ENCODE measurements at places on chromosomes 5 and 9. TPM values are rescaled to one million over a fixed set of nuclear protein-coding genes. Genes with fewer than 3 reads are reported as not detected.

DNA sequence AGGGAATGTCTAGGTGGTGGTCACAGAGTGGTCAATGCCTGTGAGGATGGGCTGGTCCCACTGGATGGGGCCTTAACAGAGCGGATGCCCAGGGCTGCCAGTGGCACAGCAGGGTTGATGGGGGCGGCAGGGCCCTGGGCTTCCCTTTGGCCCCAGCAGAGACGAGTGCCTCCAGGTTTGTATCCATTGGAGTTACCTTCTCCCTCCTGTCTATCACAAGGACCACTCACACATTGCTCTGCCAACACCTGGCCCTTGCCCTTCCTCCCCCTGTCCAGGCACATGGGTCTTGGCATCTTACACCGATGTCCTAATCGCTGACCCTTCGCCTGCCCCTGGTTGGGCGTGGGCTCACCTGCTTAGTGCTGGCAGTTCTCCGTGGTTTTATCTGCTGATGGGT, 26.2 kb upstream of the IRX4 start:
- no peak for DNase-seq

DNA sequence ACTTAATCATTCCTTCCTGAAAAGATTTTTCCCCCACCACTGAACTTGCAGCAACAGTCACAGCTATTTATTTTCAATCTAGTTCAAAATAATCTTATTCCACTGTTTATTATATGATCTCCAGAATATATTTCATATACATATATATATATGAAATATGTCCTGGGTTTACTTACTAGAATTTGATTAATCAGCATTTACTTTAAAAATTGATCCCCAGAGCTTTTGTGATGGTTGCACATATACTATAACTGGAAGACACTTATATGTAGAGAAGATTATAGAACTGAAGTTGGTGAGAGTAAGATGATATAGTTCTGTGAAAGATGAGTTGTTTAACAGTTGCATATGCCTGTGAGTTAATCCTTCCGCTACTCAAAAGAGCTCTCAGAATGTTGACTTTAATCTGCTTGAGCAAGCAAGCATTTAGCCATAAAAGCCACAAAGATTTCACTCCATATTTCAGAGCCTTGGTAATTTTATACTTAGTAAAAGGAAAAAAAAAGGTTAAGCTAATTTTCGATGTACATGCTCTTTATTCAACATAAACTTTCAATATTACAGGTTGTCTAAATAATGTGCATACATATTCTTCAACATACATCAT, 399.3 kb upstream of the CDH9 start:
- DNase-seq, result no peak

DNA sequence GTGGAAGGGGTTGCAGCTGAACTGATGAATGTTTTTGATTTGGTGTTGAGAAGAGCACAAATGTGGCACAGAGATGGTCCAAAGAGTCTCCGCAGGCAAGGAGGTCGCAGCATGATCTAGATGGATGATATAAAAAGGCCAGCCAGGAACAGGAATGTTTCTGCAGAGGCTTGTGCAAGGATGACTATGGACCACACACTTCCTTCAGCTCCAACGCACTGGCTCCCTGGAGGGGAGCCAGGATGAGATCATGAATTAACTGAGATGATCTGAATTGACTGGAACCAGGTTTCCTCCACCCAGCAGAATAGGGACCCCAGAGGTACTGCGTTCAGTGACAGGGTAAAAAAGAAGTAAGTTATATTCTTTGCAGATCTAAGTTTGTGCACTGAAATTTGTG, 89.0 kb downstream of the ARSB start:
- DNase-seq, result peak; percentile 71

The TEX48 gene
- total RNA-seq, result not detected

DNA sequence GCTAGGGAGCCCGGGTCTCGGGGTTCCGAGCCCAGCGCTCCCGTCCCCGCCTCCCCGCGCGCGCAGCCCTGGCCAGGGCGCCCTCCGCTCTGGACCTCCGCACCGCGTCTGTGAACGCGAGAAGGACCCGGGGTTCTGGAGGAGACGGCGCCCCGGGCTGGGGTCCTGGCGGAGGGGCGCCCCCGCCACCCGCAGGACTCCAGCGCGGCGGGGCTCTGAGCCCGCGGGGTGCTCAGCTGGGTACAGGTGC, 431 bp downstream of the TMOD1 start:
- DNase-seq, result no peak

DNA sequence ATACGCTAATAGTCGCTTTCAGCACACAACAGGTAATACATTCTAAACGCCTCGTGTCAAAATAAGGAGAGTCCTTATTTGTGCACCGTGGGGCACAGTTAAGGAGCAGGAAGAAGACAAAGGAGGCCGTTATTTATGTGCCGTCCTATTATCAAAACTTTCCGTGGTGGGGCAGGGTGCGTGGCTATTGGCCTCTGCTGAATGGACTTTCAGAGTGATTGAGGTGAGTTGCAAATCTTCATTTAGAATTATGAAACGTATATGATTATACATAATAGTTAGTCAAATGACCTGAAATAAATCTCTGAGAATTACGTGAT, 833 bp downstream of the C5orf24 start:
- no peak for DNase-seq

- peak; percentile 2 for DNase-seq
These were observed 316.7 kb upstream of the TLE4 start for GRCh38 chr9:79254900-79255650.

GRCh38 chr5:10789021-10789420, 28.0 kb upstream of the DAP start:
- peak; percentile 95 for DNase-seq

DNA sequence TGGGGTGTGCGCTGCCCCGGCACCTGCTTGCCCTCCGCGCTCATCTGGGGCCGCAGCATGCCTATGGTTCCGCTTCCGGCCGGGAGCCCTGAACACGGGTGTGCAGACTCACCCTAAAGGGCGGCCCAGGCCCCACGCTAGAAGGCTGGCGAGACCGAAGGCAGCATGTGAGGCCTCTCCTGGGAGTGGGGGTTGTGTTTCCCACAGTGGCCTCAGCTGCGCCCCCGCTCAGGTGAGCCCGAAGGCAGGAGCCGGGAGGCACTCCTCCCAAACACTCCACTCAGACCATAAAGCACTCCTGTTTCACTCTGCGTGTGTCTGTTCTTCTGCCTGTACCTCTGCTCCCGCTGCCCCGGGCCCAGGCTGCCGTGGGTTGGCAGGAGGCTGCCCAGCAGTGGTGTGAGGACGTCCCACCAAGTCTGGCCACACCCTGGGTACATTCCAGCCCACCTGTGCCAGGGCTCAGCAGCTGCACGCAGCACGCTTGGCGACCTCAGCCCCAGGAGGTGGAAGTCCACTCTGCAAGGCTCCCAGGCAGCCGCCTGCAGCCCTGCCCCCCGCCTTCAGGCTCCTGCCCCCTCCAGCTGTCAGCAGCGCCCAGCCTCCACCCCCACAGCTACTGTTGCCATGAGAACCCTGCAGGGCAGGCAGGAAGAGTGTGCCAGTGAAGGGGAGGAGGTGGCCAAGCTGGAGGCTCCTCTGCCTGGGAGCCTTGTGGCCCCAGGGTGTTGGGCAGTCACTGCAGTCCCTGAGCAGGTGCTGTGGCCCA, 1.2 kb upstream of the AJM1 start:
- peak; percentile 25 for DNase-seq

The CTNND2 gene
- total RNA-seq, result 1.9 TPM

GRCh38 chr5:4630031-4630430, 510.1 kb upstream of the ADAMTS16 start:
- no peak for DNase-seq

GRCh38 chr5:39117401-39117800, 43.2 kb upstream of the RICTOR start:
- DNase-seq, result no peak

GRCh38 chr5:1368756-1369155, 23.9 kb upstream of the CLPTM1L start:
- DNase-seq, result no peak

The SLC36A3 gene
- not detected for total RNA-seq

DNA sequence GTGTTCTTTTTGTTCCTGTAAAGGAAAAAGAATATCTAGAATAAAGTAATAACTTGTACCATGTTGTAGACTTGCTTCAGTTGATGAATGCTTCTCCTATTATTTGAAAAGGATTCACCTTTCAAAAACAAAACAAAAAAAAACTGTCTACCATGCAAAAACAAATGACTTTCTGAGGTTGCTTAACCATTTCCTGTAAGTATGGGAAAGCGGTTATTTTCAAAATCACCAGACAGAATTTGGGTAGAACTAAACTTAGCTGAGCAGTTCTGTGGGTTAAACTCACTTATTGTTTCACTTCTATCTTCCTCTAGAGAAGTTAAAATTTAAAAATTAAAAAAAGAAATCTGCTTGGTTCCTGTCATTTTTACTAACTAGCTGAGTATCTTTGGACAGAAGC, 25.2 kb downstream of the LNPEP start:
- DNase-seq, result no peak

The ABL1 gene
- 55.5 TPM for total RNA-seq

DNA sequence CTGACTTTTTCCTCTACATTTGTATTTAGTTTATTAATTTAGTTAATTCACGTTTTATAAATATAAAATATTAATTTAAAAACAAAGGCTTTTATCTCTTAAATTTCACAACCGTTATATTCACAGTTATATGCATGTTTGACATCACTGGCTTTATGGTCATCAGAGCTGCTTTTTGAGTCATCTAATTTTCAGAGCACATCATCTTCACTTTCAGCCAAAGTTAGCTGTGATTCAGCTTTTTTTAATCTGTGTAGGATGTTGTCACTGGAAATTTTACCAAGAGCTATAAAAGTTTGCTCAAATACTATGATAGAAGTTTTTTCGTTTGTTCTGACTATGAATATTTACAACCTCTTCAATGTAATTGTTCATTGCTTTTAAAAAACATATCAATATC, 12.4 kb downstream of the CDC37L1 start:
- peak; percentile 80 for DNase-seq

GRCh38 chr5:150295172-150295634, 5.6 kb upstream of the CAMK2A start:
- peak; percentile 68 for DNase-seq

Data from fibroblast of the aortic adventitia (primary cell).